RKO (cell line): ENCODE measurements at places on chromosomes 4 and X.
A peak's percentile ranks its signal among the peaks of the same experiment; 100 is the strongest.

DNA sequence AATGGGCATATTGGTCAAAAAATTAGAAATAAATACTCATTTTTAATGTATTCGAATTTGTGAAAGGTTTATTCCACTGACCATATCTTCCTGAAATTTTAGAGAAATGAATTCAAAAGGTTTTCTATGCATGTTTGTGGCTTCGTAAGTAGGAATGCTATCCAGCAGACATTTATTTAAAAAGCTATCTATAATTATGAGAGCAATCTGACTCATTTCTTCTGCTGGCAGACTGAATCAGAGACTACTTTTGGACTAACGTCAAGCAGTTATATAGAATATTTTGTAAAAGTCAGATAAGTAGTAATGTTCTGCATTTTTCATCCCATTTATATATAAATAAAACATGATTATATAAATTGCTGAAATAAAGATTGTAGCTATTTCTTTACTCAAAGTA is 125.0 kb downstream of the SPCS3 start:
- peak; percentile 38 for DNase-seq

GRCh38 chr4:7736436-7737267 is 203.0 kb downstream of the AFAP1 start:
- DNase-seq: peak; percentile 47

GRCh38 chrX:37315511-37316248 is 33.5 kb upstream of the PRRG1 start:
- no peak for DNase-seq

- DNase-seq: peak; percentile 19
Observed at GRCh38 chr4:27789773-27790172, 929.1 kb downstream of the STIM2 start.

GRCh38 chr4:15665753-15666365 is 10.7 kb upstream of the FBXL5 start:
- peak; percentile 70 for DNase-seq

GRCh38 chr4:11507920-11508319 is 79.2 kb upstream of the HS3ST1 start:
- no peak for DNase-seq

GRCh38 chr4:37602454-37603069 is 83.6 kb downstream of the RELL1 start:
- no peak for DNase-seq
